HepG2 (cell line): ENCODE measurements at places on chromosomes 1 and 21. TPM values are rescaled to one million over a fixed set of nuclear protein-coding genes. Genes with fewer than 3 reads are reported as not detected.
A peak's percentile ranks its signal among the peaks of the same experiment; 100 is the strongest.

DNA sequence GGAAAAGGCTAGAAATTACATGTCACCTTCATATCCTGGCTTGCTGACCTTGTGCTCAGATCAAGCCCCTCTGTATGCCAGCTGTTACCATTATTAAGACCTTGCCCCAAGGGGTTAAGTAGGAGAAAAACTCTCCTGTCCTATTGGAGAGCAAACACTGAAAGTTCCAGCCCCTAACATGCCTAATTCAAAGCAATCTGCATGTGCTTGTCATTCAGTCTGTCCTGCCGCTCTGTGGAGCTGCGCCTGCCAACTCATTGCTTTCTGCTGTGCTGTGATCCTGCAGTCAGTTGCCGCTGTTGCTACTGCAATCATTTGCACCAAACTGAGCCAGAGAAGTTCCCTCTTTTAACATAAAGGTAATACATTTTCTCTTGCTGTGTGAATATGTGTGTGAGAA is 113.4 kb downstream of the DISP1 start:
- peak; percentile 49 for DNase-seq
- H3K4me3 ChIP-seq, result no peak overlapping the region
- no peaks in the 10 kb centered on the region for H3K36me3 ChIP-seq

GRCh38 chr1:6385488-6386191 is 7.9 kb downstream of the ACOT7 start:
- H3K4me3 ChIP-seq, result no peak overlapping the region
- H3K27ac ChIP-seq, result no peak overlapping the region
- no peak for DNase-seq
- no peaks in the 10 kb centered on the region; the same call in 1 of the 2 replicates for H3K36me3 ChIP-seq
- H3K27me3 ChIP-seq, result no peaks in the 10 kb centered on the region

DNA sequence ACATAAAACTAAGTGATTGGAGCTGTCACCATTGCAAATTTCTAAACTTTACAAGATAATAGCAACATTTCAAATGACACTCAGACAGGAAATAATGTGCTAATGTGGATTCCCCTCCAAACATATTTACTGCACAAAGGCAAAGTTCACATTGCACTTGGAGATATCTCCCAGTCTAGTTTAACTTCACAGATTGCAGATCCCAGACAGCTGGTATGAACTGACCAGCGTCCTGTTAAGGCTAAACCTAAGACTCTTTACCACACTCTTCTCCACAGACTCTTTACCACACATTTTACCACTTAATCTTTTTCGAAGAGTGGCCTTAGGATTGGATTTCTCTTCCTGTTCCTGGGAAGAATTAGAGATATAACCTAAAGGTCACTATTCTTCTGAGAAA is 40.6 kb upstream of the HSD3B1 start:
- peaks cover 39% of the 10 kb centered on the region for H3K4me1 ChIP-seq
- peaks cover 6% of the 10 kb centered on the region; the same call in 1 of the 3 replicates for H3K27me3 ChIP-seq
- no peak overlapping the region for H3K4me3 ChIP-seq
- no peak overlapping the region for H3K27ac ChIP-seq

GRCh38 chr1:174828264-174828663 is 171.5 kb upstream of the CACYBP start:
- H3K27ac ChIP-seq, result no peak overlapping the region
- no peaks in the 10 kb centered on the region for H3K27me3 ChIP-seq
- DNase-seq, result no peak
- H3K36me3 ChIP-seq, result no peaks in the 10 kb centered on the region
- no peak overlapping the region for H3K4me3 ChIP-seq
- no peaks in the 10 kb centered on the region for H3K4me1 ChIP-seq

- H3K27ac ChIP-seq, result no peak overlapping the region
- no peaks in the 10 kb centered on the region for H3K4me1 ChIP-seq
- no peaks in the 10 kb centered on the region for H3K36me3 ChIP-seq
- no peaks in the 10 kb centered on the region; the same call in 1 of the 2 replicates for H3K27me3 ChIP-seq
- H3K4me3 ChIP-seq, result no peak overlapping the region
Observed at GRCh38 chr1:242025681-242026080, 26.8 kb upstream of the MAP1LC3C start.

- peaks cover 58% of the 10 kb centered on the region; the same call in 2 of the 3 replicates for H3K27me3 ChIP-seq
- H3K4me1 ChIP-seq, result 0 out of 2 replicates have a peak, but pooled peaks cover 13% of the 10 kb centered on the region
- no peak overlapping the region for H3K27ac ChIP-seq
- no peak for DNase-seq
Observed at GRCh38 chr1:90724361-90724760, 7.3 kb upstream of the BARHL2 start.

DNA sequence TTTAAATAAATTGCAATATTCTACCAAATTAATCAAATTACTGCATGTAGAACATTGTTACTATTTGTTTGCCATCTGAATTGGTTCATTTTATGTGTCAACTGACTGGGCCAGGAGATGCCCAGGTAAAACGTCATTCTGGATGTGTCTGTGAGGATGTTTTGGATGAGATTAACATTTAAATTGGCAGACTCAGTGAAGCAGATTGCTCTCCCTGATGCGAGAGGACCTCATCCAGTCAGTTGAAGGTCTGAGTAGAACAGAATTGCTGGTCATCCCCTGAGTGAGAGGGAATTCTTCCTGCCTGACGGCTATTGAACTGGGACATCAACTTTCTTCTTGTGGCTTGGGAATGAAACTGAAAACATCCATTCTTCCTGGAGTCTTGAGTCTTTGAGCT is 122.0 kb upstream of the GREM2 start:
- H3K27ac ChIP-seq, result no peak overlapping the region
- no peaks in the 10 kb centered on the region for H3K36me3 ChIP-seq

DNA sequence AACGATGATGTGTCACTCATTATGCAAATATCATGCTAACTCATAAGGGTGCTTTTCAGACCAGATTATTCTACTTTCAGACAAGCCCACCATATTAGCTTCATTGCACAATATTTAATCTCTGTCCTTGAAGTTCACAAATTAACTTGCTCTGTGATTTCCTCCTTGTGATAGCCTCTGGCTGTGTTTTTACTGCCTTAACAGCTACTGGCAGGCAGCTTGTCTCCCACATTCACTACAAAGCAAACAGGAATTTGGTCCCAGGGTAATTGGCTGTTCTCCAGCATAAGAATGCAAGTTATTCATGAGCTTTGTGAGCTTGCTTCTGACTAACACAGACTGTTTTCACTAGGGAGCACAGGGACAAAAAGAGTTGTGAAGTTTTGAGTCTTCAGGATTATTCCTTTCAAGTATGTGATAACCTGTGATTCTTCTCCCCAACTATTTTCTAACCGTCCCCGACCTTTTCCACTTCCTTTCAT is 87.9 kb upstream of the HMCN1 start:
- no peaks in the 10 kb centered on the region for H3K36me3 ChIP-seq
- H3K27me3 ChIP-seq, result no peaks in the 10 kb centered on the region
- peaks cover 53% of the 10 kb centered on the region for H3K4me1 ChIP-seq
- H3K27ac ChIP-seq, result peak overlapping the region; percentile 75

DNA sequence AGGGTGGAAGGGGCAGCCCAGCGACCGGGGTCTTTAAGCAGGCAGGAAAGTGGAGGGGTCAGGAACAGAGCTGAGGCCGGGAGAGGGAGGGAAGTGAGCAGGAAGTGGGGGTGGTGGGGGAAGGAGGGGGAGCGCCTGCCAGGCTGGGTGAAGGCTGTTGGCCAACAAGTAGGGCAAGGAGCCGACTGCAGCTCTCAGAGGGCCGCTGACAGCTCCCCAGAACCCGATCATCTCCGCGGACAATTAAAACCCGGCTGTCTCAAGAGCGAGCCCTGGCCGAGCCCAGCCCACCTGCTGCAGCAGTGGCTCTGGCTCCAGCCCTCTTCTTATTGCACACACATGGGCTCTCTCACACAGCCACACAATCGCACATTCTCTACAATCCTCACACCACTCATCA is 51.6 kb downstream of the GRIK3 start:
- H3K27ac ChIP-seq, result no peak overlapping the region
- H3K4me1 ChIP-seq, result no peaks in the 10 kb centered on the region
- no peaks in the 10 kb centered on the region for H3K36me3 ChIP-seq
- DNase-seq, result no peak
- H3K4me3 ChIP-seq, result no peak overlapping the region

DNA sequence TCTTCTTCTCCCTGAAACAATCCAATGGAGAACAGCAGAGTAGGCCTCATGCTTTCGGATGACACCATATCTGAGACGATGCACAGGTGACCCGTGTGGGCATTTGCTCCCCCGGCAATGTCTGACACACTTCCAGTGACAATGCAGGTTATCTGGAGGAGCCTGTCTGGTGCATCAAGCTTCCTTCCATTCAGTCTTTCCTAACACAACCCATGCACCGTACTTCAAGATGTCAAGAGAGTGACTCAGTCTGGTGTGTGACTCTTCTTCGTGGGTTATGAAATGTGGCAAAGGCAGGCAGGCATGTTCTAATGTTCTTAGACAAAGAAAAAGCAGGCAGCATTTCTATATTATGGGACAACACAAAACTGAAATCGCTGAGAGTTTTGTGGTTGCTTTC is 159.1 kb downstream of the EDEM3 start:
- no peak overlapping the region for H3K4me3 ChIP-seq
- no peaks in the 10 kb centered on the region for H3K36me3 ChIP-seq

DNA sequence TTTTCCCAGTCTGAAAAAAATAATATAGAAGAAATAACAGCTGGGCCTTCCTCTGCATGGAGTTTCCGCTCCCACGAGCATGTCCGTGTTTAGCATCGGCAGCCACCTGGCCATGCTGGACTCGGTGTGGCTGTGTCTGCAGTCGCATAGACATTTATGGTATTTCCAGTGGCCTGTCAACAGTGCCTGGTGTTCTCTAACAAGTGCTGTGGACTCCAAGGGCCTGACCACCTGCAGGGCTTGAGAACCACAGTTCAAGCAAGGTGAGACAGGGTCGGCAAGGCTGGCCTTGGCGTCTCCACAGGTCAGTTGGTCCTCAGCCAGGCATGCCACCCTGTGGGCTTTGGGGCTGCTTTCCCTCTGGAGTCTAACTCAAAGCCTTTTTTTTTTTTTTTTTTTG is 124.8 kb downstream of the PGBD5 start:
- H3K27ac ChIP-seq, result no peak overlapping the region
- no peak for DNase-seq
- peaks cover 30% of the 10 kb centered on the region for H3K4me1 ChIP-seq

DNA sequence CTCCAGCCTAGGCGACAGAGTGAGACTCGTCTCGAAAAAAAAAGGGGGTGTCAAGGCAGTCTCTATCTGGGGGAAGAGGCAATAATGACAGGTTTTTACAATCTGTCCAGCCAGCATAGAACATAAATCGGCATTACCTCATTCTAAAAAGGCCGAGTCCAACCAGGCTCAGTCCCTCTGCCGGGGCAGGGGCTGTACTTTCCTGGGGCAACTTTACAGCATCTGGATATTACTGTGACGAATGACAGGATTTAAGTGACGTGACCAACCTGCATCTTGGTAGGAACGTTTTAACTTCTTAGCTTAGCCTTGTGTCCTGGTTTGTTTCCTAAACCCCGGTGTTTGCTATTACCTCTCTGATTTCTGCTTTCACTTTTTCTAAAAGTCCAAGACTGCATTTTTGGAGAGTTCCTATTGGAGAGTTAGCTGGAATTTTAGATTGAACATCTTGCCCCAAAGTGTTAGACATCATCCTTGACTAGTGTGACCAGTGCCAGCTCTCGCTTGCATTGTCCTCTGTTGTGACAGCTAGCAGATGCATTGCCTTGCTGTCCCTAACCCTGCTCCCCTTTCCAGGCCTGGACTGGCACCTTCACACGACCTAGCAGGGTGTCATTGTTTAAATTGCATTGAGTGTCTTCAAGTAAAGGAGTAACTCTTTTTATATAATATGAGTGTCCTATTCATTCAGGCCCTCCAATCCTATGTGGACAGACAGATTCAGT is 96.5 kb downstream of the TGFBR3 start:
- H3K27ac ChIP-seq, result no peak overlapping the region
- no peak for DNase-seq
- H3K27me3 ChIP-seq, result no peaks in the 10 kb centered on the region
- H3K4me3 ChIP-seq, result no peak overlapping the region
- peaks cover 41% of the 10 kb centered on the region for H3K4me1 ChIP-seq

- H3K27me3 ChIP-seq, result no peaks in the 10 kb centered on the region
- no peaks in the 10 kb centered on the region for H3K36me3 ChIP-seq
- H3K27ac ChIP-seq, result no peak overlapping the region
- no peak overlapping the region for H3K4me3 ChIP-seq
- DNase-seq, result no peak
Observed at GRCh38 chr1:92728697-92729096, 56.2 kb downstream of the EVI5 start.

GRCh38 chr1:79501153-79501552 is 494.6 kb upstream of the ADGRL4 start:
- DNase-seq, result no peak
- no peaks in the 10 kb centered on the region for H3K36me3 ChIP-seq
- H3K27me3 ChIP-seq, result no peaks in the 10 kb centered on the region

DNA sequence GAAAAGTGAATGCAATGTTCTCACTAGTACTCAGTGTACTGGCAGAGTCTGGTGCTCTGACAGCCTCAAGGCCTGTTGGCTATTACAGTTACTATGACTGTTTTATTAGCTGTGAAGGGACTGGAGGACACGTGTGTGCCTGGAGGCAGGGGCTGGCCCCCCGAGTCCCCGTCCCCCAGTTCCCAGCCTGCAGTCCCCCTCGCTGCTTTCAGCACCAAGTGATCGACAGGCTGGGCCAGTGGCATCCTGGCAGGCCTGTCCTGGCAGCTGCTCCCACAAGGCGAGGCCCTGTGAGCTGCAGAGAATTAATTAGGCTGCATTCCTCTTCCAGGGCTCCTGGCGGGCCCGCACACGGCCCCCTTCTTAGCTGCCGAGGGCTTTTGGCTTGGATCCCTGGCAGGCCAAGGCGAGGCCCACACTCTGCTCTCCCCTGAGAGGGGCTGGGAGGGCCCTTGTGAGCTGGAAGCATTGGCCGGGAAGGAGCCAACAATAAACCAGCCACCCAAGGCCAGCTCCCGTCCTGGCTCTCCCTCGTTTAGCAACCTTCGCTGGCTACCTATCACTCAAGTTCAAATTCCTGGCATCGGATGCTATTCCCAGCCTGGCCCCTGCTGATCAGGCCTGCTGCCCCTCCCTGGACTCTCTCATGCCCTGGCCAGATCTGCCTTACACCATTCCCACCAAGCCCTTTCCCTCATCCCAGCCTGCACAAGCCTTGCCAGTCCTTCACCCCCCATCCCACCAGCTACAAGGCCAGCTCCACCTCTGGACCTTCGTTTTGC is 9.8 kb downstream of the EDN2 start:
- H3K27ac ChIP-seq, result no peak overlapping the region
- H3K36me3 ChIP-seq, result no peaks in the 10 kb centered on the region
- peaks cover 23% of the 10 kb centered on the region for H3K4me1 ChIP-seq

Gene KLHL12
- 25.2 and 34.2 TPM in 2 replicates for total RNA-seq

Gene ACTL8
- 0.64 and 1.0 TPM in 2 replicates for total RNA-seq

Gene OPRD1
- total RNA-seq, result 0.02 TPM in 1 of 2 replicates, not detected in the other

Gene HSF2BP
- total RNA-seq, result 1.6 and 2.2 TPM in 2 replicates

Gene SYT11
- 0.08 and 0.22 TPM in 2 replicates for total RNA-seq

Gene CAMSAP2
- total RNA-seq, result 8.2 and 10.3 TPM in 2 replicates
